Bronchial epithelial cell (primary cell): ENCODE measurements at places on chromosomes 16 and 17. TPM values are rescaled to one million over a fixed set of nuclear protein-coding genes. Genes with fewer than 3 reads are reported as not detected.
A peak's percentile ranks its signal among the peaks of the same experiment; 100 is the strongest.

DNA sequence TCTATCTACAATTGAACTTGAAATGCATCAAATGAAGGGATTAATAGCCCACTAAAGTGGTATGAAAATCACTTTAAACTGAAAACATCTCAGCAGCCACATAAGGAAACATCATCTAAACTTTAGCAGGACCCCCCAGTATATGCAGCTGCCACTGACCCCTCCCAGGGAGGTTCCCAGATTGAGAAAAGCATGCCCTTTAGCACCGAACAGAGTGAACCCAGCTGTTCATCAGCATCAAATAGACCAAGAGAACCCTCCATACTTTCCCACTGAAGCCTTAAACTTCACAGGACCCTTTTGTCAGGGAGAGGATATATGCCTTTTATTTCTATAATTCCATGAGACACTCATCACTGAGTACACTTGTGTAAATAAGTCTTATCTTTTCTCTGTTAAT lies 44.6 kb downstream of the MYH10 start:
- DNase-seq, result no peak

GRCh38 chr17:73769479-73769878 lies 125.2 kb upstream of the SDK2 start:
- DNase-seq, result no peak

GRCh38 chr17:4940555-4941318 lies 669 bp downstream of the RNF167 start:
- no peak for DNase-seq

Gene MT4
- total RNA-seq, result not detected in 2 replicates

Gene ADPRM
- 14.1 and 20.5 TPM in 2 replicates for total RNA-seq

GRCh38 chr17:38711792-38712571 lies 6.9 kb downstream of the MLLT6 start:
- no peak for DNase-seq

Gene SYT17
- 1.1 and 1.3 TPM in 2 replicates for total RNA-seq

DNA sequence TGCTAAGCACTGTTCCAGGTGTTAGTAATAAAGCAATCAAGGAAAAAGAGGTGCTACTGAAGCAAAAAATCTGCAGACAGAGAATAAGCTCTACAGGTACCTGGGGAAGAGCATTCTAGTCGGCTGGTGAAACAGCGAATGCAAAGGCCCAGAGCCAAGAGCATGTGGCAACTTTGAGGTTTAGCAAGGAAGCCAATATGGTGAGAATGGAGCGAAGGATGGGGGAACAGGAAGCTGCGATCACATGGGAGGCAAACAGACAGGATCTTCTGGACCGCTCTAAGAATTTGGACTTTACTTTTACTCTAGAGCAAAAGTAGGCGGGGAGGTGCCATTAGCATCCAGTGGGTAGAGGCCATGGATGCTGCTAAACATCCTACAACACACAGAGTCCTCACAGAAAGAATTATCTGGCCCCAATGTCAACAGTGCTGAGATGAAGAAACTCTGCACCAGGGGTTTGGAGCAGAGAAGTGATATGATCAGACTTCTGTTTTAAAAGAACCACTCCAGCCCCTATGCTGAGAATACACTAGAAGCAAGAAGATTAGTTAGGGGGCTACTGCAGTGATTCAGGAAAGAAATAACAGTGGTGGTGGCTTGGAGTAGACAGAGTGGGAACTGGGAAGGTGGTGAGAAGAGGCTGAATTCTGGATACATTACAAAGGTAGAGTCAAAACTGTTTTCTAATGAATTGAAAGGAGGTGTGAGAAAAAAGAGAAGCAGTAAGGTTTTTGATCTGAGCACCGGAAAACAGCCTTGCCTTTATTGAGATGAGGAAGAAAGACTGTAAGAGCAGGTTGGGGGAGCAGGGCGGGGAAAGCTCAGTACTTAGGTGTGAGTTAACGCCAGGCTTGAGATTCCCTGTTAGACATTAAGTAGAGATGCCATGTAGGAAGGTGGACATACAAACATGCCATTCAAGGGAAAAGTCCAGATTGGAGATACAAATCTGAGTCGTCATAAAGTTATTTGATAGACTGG lies 11.0 kb downstream of the EFTUD2 start:
- no peak for DNase-seq

GRCh38 chr17:56113486-56113885 lies 39.8 kb upstream of the ANKFN1 start:
- DNase-seq, result no peak

- no peak for DNase-seq
These were observed 57.3 kb downstream of the BAHCC1 start for GRCh38 chr17:81452551-81452950.

- DNase-seq, result peak; percentile 39
These were observed 13.3 kb downstream of the USP22 start for GRCh38 chr17:21029515-21029914.

Gene TBX2
- total RNA-seq, result 0.26 TPM in 1 of 2 replicates, not detected in the other

DNA sequence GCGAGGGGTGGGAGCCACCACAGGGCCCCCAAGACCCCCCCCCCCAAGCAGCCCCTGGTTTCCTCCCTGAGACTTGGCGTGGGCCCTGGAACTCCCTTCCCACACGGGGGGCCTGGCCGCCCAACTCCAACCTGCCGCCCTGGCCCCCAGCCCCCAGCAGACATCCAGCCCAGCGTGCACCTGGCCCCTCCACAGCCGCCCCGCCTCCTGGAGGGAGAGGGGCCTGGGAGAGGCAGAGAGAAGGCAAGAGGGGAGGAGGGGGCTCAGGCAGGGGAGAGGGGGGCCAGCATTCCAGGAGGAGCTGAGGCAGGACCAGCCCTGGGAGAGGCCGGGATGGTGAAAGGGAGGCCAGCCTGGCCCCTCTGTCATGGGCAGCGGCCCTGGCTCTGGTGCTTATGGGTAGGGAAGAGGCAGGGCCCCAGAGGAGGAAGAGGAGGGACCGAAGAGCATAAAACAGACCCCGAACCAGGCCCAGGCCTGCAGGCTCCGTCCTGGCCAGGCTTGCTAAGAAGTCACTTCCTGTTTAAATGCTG lies 16.7 kb downstream of the IL34 start:
- DNase-seq, result no peak

- no peak for DNase-seq
These were observed 821.1 kb upstream of the EEF2KMT start for GRCh38 chr16:5918567-5919130.

- DNase-seq, result peak; percentile 65
These were observed 7.7 kb upstream of the TBKBP1 start for GRCh38 chr17:47686276-47686635.

DNA sequence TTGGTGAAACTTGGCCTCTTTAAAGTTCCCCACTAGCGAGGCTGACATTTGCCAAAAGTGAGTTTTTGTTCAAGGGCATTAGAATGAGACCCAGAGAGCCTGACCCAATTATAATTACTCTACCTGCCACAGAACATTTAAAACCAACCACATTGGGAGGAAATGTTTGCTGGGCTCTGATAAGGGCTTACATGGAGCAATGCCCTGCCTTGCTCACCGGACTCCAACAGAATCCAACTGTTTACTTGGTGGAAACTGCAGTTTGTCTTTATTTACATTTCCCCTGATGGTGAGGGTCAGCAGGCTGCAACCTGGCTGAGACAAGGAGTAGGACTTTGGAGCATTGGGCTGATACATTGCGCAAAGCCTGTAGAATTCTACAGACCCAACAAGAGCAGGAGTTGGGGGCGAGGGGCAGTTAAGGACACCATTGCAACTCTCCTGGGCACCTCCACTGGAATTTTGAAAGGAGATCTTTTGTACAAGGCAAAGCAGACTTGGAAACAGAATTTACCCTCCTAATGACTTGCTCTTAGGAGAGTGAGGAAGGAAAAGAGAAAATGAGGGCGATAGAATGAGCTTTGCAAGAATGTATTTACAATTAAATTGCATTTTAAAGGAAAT lies 368.6 kb downstream of the SHISA9 start:
- no peak for DNase-seq

Gene HAS3
- total RNA-seq, result 4.7 and 8.4 TPM in 2 replicates

Gene CDRT4
- 1.1 and 1.3 TPM in 2 replicates for total RNA-seq
